Spleen (tissue), 13 donors: ENCODE measurements at places on chromosomes 12 and 14. TPM values are rescaled to one million over a fixed set of nuclear protein-coding genes. Genes with fewer than 3 reads are reported as not detected.

DNA sequence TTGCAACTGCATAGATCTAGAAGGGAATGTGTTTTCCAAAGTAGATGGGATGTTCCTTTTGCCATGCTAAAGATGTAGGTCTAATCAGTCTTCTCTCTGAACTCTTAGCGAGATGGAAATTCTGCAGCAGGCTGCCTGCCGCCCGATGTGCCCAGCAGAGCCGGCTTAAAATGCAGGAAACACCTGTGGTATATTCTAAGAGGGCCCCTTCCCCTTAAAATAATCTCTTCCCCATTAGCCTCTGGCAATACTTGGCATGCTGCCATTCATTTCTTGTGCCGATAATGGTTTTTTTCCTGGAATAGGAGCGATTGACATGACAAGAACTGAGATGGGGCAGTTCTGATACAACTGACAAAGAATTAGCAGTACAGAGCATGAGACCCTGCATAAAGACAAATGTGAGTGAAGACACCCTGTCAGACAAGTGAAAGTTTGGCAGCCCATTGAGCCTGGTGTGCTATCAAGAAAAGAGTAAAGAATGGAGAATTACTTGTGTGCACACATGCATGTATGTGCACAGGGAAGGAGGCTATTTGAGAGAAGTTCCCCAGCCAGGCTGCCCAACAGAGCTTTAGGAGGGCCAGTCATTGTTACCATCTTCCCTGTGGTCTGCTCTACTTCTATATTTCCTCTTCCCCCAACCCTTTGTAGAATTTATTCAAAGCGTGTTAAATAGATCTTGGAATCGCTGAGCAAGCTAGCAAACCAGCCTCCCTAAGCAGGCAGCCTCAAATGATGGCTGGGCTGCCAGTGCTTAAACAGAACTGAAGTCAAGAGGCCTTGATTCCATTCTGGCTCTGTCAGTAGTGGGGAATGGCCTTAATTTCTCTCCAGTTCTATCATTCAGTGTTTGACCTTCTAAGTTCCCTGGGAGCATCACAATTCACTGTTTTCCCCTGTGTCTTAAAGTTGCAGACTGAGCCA is 29.6 kb upstream of the NTF3 start:
- no peak for DNase-seq
- H3K4me1 ChIP-seq: no peaks in the 10 kb centered on the region
- H3K27me3 ChIP-seq: peaks cover 2% of the 10 kb centered on the region
- H3K27ac ChIP-seq: no peak overlapping the region
- no peaks in the 10 kb centered on the region for H3K36me3 ChIP-seq

GRCh38 chr14:99602054-99602787 is 1.8 kb downstream of the CCDC85C start:
- no peak for DNase-seq
- peaks cover 43% of the 10 kb centered on the region for H3K4me1 ChIP-seq
- peaks cover 42% of the 10 kb centered on the region for H3K27me3 ChIP-seq
- peak overlapping the region; percentile 76 for H3K27ac ChIP-seq
- H3K36me3 ChIP-seq: no peaks in the 10 kb centered on the region

DNA sequence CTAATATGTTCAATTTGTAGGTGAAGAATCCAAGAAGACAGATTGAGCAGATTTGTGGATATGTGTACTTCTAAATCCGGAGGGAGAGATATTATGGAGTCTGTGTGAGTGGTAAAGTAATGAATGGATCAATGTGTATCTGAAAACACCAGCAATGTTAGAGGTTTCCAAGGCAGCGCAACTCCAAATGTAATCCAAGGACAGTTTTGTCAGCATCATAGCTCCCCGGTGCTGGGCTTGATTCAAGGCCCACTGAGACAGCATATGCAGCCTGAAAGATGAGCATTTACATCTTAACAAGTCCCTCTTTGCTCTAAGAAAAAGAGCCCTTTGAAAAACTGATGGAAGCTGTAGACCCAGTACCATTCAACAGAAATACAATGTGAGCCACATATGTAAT is 38.3 kb upstream of the FRMD6 start:
- H3K27ac ChIP-seq: no peak overlapping the region
- no peaks in the 10 kb centered on the region for H3K4me1 ChIP-seq
- no peak for DNase-seq

DNA sequence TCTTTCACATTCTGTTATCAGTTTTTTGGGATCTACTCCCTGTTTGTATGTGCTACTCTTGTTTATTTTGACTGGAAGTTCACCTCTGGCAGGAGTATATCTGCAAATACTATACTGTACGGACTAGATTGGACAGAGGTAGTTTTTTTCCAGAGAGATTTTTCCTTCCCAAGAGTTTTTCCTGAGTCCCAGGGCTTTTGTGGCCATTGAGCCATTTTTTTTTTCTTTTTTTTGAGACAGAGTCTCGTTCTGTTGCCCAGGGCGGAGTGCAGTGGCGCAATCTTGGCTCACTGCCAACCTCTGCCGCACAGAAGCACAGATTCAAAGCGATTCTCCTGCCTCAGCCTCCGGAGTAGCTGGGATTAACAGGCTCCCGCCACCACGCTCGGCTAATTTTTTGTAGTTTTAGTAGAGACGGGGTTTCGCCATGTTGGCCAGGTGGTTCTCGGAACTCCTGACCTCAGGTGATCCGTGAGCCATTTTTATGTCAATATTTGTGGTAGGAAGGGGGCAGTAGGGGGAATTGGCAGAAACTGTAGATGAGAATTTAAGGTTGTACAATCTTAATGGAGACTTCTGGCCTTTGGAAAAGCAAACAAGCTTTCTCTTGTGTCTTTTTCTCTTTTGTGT is 19.4 kb downstream of the KTN1 start:
- H3K4me3 ChIP-seq: no peak overlapping the region
- H3K27me3 ChIP-seq: no peaks in the 10 kb centered on the region
- DNase-seq: no peak
- H3K4me1 ChIP-seq: peaks cover 6% of the 10 kb centered on the region

Gene DPY19L2
- 2.9 TPM for polyA plus RNA-seq

GRCh38 chr14:32055175-32055574 is 21.9 kb upstream of the ARHGAP5 start:
- H3K27ac ChIP-seq: no peak overlapping the region
- DNase-seq: no peak
- H3K4me1 ChIP-seq: no peaks in the 10 kb centered on the region
- H3K36me3 ChIP-seq: no peaks in the 10 kb centered on the region

GRCh38 chr14:89388853-89389252 is 28.2 kb downstream of the FOXN3 start:
- H3K27me3 ChIP-seq: no peaks in the 10 kb centered on the region
- H3K4me1 ChIP-seq: peaks cover 31% of the 10 kb centered on the region
- no peak overlapping the region for H3K4me3 ChIP-seq
- DNase-seq: no peak

GRCh38 chr12:113655919-113656318 is 184.2 kb upstream of the LHX5 start:
- no peak overlapping the region for H3K4me3 ChIP-seq
- no peaks in the 10 kb centered on the region for H3K4me1 ChIP-seq
- H3K27me3 ChIP-seq: no peaks in the 10 kb centered on the region
- DNase-seq: no peak

GRCh38 chr12:53182903-53183302 is 2.2 kb upstream of the CSAD start:
- no peaks in the 10 kb centered on the region for H3K27me3 ChIP-seq
- H3K4me3 ChIP-seq: peak overlapping the region; percentile 6
- DNase-seq: no peak
- H3K4me1 ChIP-seq: peaks cover 64% of the 10 kb centered on the region
- H3K36me3 ChIP-seq: peaks cover 61% of the 10 kb centered on the region
- H3K27ac ChIP-seq: no peak overlapping the region

- no peak for DNase-seq
- H3K27ac ChIP-seq: no peak overlapping the region
- H3K27me3 ChIP-seq: no peaks in the 10 kb centered on the region
- H3K36me3 ChIP-seq: no peaks in the 10 kb centered on the region
- no peak overlapping the region for H3K4me3 ChIP-seq
Observed at GRCh38 chr12:5830111-5830510, 114.9 kb downstream of the ANO2 start.

- DNase-seq: no peak
- no peak overlapping the region for H3K4me3 ChIP-seq
- H3K4me1 ChIP-seq: no peaks in the 10 kb centered on the region
- no peaks in the 10 kb centered on the region for H3K27me3 ChIP-seq
- no peaks in the 10 kb centered on the region for H3K36me3 ChIP-seq
- no peak overlapping the region for H3K27ac ChIP-seq
Observed at GRCh38 chr12:31033681-31034080, 40.0 kb upstream of the DDX11 start.

DNA sequence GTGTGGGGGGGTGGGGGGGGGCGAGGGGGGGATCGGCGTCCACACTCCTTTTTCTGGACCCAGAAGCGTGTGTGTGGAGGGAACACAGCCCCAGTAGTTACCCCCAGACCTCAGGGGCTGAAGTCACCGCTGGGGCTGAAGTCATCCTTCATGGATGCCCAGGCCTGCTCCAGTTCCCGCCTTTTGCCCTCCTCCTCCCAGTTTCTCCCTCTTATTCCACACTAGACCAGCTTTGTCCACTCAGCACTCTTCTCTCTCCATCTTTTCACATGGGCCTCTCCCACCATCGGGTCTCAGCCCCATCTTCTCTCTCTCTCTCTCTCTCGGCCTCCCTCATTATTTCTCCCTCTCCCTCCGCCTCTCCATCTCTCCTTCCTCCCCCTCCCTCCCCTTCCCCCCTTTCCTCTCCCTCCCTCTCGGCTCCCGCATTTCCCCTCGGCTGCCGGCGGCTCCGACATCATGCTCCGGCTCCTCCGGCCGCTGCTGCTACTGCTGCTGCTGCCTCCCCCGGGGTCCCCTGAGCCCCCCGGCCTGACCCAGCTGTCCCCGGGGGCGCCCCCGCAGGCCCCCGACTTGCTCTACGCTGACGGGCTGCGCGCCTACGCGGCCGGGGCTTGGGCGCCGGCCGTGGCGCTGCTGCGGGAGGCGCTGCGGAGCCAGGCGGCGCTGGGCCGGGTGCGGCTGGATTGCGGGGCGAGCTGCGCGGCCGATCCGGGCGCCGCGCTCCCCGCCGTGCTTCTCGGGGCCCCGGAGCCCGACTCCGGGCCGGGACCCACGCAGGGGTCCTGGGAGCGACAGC is at the start of gene P3H3:
Gene P3H3, plus strand, starts transcription at position 426 of the 799 bp plus-strand sequence. Its CDS starts 34 bp downstream, at position 460.
- H3K27me3 ChIP-seq: peaks cover 22% of the 10 kb centered on the region
- DNase-seq: no peak
- no peaks in the 10 kb centered on the region for H3K36me3 ChIP-seq
- peak within 1 kb of the TSS; percentile 58 for H3K4me3 ChIP-seq

DNA sequence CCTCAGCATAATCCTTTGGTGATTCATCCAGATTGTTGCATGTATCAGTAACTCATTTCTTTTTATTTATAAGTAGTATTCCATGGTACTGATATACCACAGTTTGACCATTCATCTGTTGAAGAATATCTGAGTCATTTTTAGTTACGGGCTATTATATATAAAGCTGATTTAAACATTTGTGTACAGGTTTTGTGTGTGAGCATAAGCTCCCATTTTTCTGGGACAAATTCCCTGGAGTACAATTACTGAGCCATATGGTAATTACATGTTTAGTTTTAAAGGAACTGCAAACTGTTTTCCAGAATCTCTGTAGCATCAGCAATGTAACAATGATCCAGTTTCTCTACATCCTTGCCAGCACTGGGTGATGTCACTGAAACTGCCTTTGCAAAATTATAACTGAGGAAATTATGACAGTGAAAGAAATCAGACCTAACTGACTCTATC is 236.2 kb upstream of the KRR1 start:
- no peak overlapping the region for H3K4me3 ChIP-seq
- H3K4me1 ChIP-seq: no peaks in the 10 kb centered on the region
- H3K36me3 ChIP-seq: no peaks in the 10 kb centered on the region

Gene FAM181A
- not detected for polyA plus RNA-seq

DNA sequence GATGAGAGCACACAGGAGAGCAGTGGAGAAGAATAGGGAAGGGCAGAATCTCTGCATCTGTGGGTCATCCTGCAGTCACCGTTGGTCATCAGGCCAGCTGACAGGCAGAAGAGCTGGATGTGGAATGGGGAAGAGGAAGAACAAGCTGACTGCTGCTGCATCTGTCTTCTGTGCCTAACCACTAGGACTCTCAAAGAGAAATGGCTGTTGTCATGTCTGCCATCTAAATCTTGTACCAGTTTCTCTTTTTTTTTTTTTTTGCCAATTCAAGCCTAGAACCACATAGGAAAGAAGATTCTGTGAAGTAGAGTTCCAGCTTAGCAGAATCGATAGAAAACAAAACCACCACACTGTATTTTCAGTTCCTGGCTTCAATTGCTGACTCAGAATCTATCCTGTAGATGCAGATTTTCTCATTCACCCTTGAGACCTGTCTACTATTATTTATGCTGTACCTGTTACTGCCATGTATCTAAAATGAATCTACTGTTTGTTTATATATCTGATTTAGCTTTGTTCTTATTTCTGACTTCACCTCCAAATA is 421.9 kb upstream of the PRICKLE1 start:
- DNase-seq: no peak
- H3K4me3 ChIP-seq: no peak overlapping the region
- no peaks in the 10 kb centered on the region for H3K4me1 ChIP-seq
- no peaks in the 10 kb centered on the region for H3K36me3 ChIP-seq
- no peaks in the 10 kb centered on the region for H3K27me3 ChIP-seq

Gene EPYC
- polyA plus RNA-seq: not detected

Gene PRH2
- polyA plus RNA-seq: 0.14 TPM

- peaks cover 39% of the 10 kb centered on the region for H3K4me1 ChIP-seq
- no peak within 1 kb of the TSS for H3K4me3 ChIP-seq
- peaks cover 75% of the 10 kb centered on the region for H3K27me3 ChIP-seq
- DNase-seq: peak; percentile 47
- no peaks in the 10 kb centered on the region for H3K36me3 ChIP-seq
Observed at GRCh38 chr14:101561145-101561896, at the start of gene DIO3. TSS of gene DIO3 (plus strand) at chr14:101561495.

Gene MGAT4C
- polyA plus RNA-seq: not detected

- no peak for DNase-seq
- H3K27ac ChIP-seq: no peak overlapping the region
- H3K36me3 ChIP-seq: no peaks in the 10 kb centered on the region
- H3K27me3 ChIP-seq: no peaks in the 10 kb centered on the region
- peaks cover 39% of the 10 kb centered on the region for H3K4me1 ChIP-seq
Observed at GRCh38 chr12:10361622-10362021, 28.2 kb downstream of the KLRK1 start.

- no peaks in the 10 kb centered on the region for H3K4me1 ChIP-seq
- DNase-seq: peak; percentile 67
- no peaks in the 10 kb centered on the region for H3K36me3 ChIP-seq
- H3K4me3 ChIP-seq: no peak overlapping the region
Observed at GRCh38 chr12:131045705-131046460, 92.2 kb downstream of the ADGRD1 start.

- H3K36me3 ChIP-seq: peaks cover 6% of the 10 kb centered on the region
- DNase-seq: no peak
- peaks cover 75% of the 10 kb centered on the region for H3K4me1 ChIP-seq
- peak overlapping the region; percentile 35 for H3K27ac ChIP-seq
- no peak overlapping the region for H3K4me3 ChIP-seq
Observed at GRCh38 chr12:120844768-120845449, 59.2 kb downstream of the SPPL3 start.

GRCh38 chr14:66041582-66041981 is 444.6 kb upstream of the CCDC196 start:
- no peak overlapping the region for H3K27ac ChIP-seq
- H3K27me3 ChIP-seq: no peaks in the 10 kb centered on the region
- H3K36me3 ChIP-seq: no peaks in the 10 kb centered on the region
- no peak for DNase-seq

Gene KRT7
- polyA plus RNA-seq: 1.6 TPM
